ENCODE measurements at places on chromosomes 4 and X. TPM values are rescaled to one million over a fixed set of nuclear protein-coding genes. Genes with fewer than 3 reads are reported as not detected.

Gene THAP9
- 6.6 TPM for total RNA-seq

Gene ARX
- total RNA-seq, result not detected

Gene SPANXB1
- total RNA-seq, result not detected

Gene SHROOM2
- total RNA-seq, result 6.1 TPM

Gene CT45A1
- not detected for total RNA-seq

Gene RAB41
- not detected for total RNA-seq

Gene HTN3
- total RNA-seq, result not detected

Gene MAGEB2
- total RNA-seq, result not detected

Gene SLITRK4
- 30.6 TPM for total RNA-seq

Gene PPP2R3B
- total RNA-seq, result 9.5 TPM

Gene QRFPR
- total RNA-seq, result 1.0 TPM

Gene TLL1
- 23.7 TPM for total RNA-seq

DNA sequence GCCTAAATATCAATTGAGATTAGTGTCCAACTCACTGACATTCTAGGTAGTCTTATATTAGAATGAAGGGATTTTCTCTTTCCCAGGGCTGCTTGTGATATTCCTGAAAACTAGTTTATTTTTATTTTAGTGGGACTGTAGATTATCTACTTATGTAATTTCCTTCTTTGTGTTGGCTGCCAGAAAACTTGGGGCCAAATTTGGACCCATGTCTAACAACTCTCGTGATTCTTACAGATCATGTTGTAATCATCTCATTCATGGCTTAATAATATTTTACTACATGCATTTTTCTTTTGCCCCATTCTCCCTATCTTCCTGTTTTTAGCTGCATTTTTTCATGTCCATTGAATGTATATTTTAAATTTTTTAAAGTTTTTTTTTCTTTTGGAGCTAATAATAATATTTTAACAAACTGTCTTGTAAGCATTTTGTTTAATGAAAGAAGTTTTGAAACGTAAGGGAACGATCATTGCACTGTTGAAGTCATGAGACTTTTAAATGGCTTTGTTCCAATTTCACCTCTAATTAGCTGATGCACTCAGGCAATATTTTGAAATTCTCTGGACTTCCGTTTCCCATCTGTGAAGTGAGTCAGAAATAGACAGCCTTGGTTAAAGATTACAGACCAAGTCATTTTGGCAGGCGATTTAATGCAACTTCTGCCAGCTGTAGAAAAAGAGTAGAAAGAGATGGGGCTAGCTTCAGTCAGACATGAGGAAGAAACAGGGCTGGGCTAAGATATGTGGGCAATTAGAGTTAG, 14.3 kb upstream of the TDO2 start:
- peak; percentile 99 for DNase-seq

GRCh38 chrX:19543951-19544381, 28.7 kb upstream of the MAP3K15 start:
- no peak for DNase-seq

DNA sequence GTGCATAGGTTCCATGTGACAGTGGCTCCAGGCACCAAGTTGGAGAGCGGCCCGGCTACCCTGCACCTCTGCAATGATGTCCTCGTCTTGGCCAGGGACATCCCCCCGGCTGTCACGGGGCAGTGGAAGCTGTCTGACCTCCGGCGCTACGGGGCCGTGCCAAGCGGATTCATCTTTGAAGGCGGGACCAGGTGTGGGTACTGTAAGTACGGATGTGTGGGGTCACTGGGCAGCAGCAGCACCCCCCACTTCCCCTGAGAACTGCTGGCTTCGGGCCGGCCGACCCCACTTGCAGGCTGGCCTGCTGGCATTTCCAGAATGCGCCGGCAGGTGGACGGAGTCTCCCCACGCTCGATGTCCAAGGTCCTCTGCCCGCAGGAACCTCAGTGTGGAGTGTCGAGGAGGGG, 13.2 kb downstream of the DOK7 start:
- no peak for DNase-seq

- DNase-seq, result peak; percentile 97
Measured at GRCh38 chr4:55183926-55184599, 58.7 kb upstream of the KDR start.

DNA sequence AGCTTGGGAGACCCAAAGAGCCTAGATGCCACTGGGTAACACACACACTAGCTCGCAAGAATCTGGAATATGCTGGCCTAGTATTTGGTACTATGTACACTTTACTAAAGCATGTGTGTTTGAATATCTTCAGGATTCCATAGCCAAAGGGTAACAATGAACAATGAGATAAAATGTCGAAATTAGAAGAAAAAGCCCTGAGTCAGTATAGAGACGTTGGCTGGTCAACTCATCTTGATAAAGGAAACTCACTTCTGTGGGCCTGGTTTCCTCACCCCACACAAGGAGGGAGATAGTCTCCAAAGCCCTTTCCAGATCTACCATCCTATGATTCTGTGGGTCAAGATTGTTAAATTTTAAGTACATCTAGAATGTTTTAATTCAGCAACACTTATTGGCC, 6.9 kb downstream of the ZDHHC9 start:
- DNase-seq, result no peak

- DNase-seq, result no peak
Measured at GRCh38 chr4:24975510-24975909, 55.2 kb downstream of the LGI2 start.

DNA sequence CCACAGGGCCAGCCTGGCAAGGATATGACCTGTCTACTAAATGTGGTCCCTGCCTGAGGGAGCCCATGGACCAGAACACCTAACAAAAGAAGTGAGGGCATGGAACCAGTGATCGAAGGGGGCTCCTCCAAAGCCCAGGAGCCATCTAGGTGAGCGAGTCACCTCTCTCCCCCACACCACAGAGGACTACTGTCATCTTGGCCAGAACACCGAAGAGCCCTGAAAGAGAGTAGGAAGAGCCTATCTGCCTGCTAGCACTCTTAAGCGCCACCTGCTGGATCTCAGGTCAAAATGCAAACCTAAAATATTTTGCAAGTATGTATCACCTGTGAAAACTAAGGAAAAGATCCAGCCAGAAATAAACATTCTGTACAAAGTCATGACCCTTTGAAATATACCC, 137.9 kb upstream of the ZXDB start:
- peak; percentile 13 for DNase-seq

- DNase-seq, result no peak
Measured at GRCh38 chr4:66197451-66197850, 527.2 kb upstream of the EPHA5 start.

DNA sequence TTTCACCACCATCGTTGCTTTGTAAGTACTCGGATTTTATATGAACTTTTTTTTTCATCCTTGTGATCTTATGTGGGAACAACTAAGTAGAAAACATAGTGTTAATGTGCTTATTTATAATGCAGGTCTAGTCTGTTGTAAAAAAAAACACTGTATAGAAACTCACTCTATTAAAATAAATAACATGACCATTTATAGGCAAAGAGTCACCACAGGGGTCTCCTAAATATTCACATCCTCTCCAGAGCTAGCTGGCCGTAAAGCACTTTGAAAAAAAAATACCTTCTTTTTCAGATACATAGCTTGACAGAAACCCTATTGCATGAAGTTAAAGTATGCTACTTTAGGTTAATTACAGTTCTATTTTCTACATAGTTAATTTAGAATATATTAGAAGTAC, 11.2 kb downstream of the TMEM184C start:
- no peak for DNase-seq

GRCh38 chr4:32689518-32689917, 1969.3 kb downstream of the PCDH7 start:
- DNase-seq, result peak; percentile 61

- no peak for DNase-seq
Measured at GRCh38 chr4:7255996-7256395, 63.7 kb downstream of the SORCS2 start.

DNA sequence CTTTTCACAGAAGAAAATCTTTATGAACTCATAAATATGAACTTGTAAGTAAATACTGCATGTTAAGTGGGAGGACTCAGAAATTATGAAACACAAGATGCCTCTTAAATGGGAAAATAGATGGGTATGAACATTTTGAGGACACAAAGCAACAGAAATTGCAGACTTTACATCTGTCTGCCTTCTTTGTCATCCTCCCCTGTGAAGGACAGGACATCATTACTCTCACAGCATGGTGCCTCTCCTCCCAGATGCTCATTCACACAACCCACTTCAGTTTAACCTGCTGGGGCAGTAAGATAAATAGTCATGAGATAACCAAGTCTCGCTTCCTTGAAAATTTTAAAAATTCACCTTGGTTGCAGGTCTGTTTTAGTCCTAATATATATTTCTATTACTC, 144.5 kb downstream of the APBB2 start:
- DNase-seq, result no peak

DNA sequence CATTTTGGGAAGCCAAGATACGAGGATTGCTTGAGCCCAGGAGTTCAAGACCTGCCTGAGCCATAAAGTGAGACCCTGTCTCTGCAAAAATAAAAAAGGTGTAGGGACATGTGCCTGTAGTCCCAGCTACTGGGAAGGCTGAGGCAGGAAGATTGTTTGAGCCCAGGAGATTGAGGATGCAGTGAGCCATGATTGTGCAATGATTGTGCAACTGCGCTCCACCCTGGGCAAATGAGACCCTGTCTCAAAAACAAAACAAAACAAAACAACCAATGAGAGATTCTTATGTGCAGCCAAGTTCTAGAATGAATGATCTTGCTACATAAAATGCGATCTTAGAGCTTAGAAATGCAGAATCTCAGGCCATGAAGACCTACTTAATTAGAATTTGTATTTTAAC, 22.5 kb downstream of the SLC9B2 start:
- no peak for DNase-seq

GRCh38 chr4:76279462-76279861, 27.1 kb upstream of the STBD1 start:
- no peak for DNase-seq

DNA sequence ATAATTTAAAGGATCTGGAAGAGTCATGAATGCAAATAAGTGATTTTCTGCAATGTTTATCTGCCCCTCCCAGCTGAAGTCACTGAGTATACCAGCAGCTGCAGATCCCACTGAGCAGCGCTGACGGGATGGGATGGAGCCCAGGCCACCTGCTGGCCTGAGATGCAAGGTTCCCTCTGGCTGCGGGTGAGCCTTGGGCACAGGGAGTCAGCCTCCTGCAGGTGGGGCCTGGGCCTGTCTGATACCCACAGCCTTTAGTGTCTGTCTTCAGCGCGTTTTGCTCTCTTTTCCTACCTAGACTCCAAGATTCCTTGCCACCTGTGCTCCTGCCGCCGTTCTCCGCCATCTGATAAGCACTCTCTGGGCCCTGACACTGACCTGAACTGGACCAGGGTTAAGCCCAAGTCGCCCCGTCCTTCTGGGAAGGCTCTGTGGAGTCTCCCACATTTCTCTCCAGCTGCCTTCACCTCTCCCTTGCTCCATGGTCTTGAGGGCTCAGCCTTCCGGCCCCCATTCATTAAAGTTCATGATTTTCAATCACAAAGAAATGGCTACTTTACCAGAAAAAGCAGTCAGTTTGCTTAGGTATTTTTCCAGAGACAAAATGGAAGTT, 223.1 kb upstream of the FAT1 start:
- peak; percentile 29 for DNase-seq

DNA sequence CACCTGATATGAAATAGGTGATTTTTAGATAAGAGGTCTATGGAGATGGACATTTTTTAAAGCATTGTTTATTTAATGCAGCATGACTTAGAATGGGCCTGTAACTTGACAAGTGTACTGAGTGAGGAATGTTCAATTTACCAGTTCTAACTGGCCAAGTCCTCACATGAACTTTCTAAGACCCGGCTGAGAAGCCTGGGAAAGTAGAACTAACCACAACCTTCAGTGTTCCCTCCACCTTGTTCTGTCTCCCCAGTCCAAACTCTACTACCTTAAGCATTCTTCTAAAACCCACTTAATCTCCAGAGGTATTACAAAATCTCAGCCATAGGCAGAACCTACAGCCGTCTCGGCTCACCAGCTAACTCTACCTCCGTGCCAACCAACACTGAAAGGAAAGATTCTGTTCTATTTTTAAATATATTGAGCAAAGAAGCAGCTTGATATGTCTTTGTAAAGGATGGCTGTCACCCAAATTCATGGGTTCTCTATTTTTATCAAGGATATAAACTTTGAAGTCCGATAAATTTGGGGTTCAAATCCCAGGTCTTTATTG, 6.8 kb downstream of the PPARGC1A start:
- DNase-seq, result peak; percentile 96

DNA sequence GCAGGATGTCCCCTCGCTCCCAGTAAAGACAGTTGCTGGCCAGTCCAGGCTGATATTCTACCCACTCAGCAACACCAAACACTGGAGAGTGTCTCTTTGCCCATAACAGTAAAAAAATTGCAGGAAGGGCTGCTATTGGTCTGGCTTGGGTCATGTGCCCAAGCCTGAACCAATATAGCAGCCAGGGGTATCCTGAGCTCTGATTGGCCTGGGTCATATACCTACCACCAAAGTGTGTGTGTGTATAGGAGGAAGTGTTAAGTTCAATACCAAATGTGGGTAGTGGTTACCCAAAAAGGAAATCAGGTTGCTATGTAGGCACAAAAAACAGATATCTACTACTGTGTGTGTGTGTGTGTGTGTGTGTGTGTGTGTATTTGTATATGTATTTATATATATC, 373.2 kb downstream of the BCOR start:
- no peak for DNase-seq

DNA sequence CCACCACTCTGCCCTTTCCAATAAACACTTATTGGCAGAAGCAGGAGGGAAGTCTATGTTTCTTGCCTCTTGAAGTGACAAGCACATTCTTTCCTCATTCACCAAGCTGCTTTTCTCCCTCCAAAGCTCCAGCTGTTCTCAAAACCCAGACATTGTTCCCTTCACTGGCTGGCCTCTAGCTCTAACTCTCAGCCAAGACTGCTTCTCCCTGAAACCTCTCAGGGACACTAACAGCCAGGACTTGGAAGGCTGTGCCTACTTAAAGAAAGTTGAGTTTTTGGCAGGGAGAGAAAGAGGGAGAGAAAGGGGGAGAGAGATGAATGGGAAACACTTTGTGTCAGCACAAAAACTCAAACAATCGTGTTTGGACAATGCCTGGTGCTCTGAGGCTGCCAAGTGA, 99.5 kb downstream of the COX18 start:
- DNase-seq, result no peak

- peak; percentile 5 for DNase-seq
Measured at GRCh38 chrX:120741452-120741851, 111.6 kb upstream of the C1GALT1C1 start.

DNA sequence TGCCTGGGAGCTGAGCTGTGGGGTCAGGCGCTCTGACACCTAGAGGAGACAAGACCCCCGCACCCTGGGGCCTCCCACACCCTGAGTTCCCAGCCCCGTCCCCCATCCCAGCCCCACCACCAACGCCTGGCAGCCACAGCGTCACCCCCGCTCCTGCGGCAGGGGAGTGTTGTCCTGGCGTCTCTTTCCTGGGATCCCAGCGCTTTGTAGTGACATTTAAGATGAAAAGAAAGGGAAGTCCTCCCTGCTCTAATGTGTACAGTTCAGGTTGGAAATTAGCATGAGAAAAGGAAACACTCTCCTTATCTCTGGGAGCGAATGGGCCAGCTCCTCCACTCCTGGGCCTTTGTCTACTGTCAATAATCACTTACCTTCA, 112.1 kb downstream of the FAM53A start:
- DNase-seq, result no peak
